ENCODE measurements at places on chromosomes 11 and 22. TPM values are rescaled to one million over a fixed set of nuclear protein-coding genes. Genes with fewer than 3 reads are reported as not detected.

Gene GLYATL2
- total RNA-seq = 1.4 TPM

Gene LARGE1
- total RNA-seq = 4.6 TPM

Gene FGF3
- not detected for total RNA-seq

Gene FLRT1
- 0.26 TPM for total RNA-seq

Gene DEUP1
- total RNA-seq = not detected

Gene RTCB
- total RNA-seq = 90.2 TPM

Gene BTG4
- not detected for total RNA-seq

Gene NUDT22
- 63.1 TPM for total RNA-seq

Gene OR5B17
- total RNA-seq = not detected

Gene CCDC73
- total RNA-seq = not detected

Gene WT1
- total RNA-seq = 8.5 TPM

Gene CCDC89
- 2.7 TPM for total RNA-seq

Gene TYMP
- 74.5 TPM for total RNA-seq

Gene PHLDA2
- 3.7 TPM for total RNA-seq

Gene C11orf16
- total RNA-seq = not detected

Gene DBX1
- not detected for total RNA-seq

Gene OR8D4
- not detected for total RNA-seq

Gene EMID1
- 1.1 TPM for total RNA-seq

Gene CD248
- 135 TPM for total RNA-seq

Gene FSHB
- total RNA-seq = not detected

Gene ESAM
- 5.6 TPM for total RNA-seq

Gene MS4A3
- total RNA-seq = not detected

Gene FJX1
- total RNA-seq = 16.7 TPM

Gene CARNS1
- 0.88 TPM for total RNA-seq

Gene SHISA8
- not detected for total RNA-seq

Gene ARHGAP42
- total RNA-seq = 7.6 TPM

Gene GGTLC3
- total RNA-seq = not detected

Gene ZP1
- 1.6 TPM for total RNA-seq

Gene OTOG
- not detected for total RNA-seq

Gene OR52I2
- not detected for total RNA-seq

Gene OR52N4
- not detected for total RNA-seq

Gene GGTLC2
- total RNA-seq = not detected

Gene LRFN4
- 32.2 TPM for total RNA-seq

Gene TRIM48
- total RNA-seq = not detected

Gene MAP6
- 0.72 TPM for total RNA-seq

Gene SLN
- 0.24 TPM for total RNA-seq

Gene TTLL1
- total RNA-seq = 8.4 TPM

Gene OR51E2
- total RNA-seq = not detected

Gene WBP2NL
- 0.72 TPM for total RNA-seq

Gene KCNJ11
- not detected for total RNA-seq

Gene NXPE4
- total RNA-seq = not detected

Gene HBE1
- total RNA-seq = not detected

Gene CELSR1
- 5.2 TPM for total RNA-seq

Gene TSSK2
- total RNA-seq = not detected

Gene KREMEN1
- total RNA-seq = 9.2 TPM

Gene SLC37A2
- total RNA-seq = 2.6 TPM

Gene CSF2RB
- under 0.01 TPM for total RNA-seq
